T-helper 1 cell (primary cell): ENCODE measurements at places on chromosomes 1 and 21.
A peak's percentile ranks its signal among the peaks of the same experiment; 100 is the strongest.

DNA sequence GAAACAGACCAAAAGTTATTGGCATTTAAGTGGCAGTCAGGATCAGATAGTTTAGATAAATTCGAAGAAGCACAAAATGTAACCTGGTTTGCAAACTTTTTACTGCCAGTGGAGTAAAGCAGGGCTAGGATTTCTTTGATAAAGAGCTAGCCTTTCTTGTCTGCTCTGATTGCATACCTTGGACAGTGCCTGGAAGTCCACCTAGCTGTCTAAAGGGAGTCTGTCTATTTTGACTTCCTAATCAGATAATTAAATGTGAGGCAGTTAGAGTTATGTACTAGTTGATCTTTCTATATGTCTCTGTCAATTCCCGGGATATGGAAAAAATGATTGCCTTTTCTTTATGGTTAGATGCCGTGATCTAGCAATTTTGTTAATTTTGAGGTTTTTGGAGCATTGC is 4.1 kb downstream of the GPSM2 start:
- no peak for DNase-seq

- no peak for DNase-seq
Measured at GRCh38 chr1:113744114-113744513, 15.2 kb downstream of the PHTF1 start.

- no peak for DNase-seq
Measured at GRCh38 chr1:63368131-63368530, 704 bp downstream of the ALG6 start.

GRCh38 chr1:177569476-177569875 is 398.7 kb downstream of the BRINP2 start:
- no peak for DNase-seq

DNA sequence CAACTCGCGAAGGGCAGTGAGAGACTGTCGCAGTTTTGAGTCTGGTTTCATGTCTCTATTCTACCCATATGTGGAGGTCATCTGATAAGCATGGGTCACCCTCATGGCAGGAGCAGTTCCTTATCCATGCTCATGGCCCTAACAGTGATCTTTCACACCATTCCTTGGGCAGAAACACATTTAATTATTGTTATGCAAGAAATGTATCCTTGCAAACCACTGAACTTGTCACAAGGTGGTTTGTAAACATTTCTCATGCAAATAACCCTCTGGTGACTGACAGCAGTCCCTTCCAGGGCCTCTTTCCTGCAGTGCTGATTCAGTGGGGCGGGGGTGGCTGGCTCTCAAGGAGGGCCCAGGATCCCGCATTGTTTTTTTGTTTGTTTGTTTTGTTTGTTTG is 421.4 kb upstream of the RUNX1 start:
- no peak for DNase-seq

- no peak for DNase-seq
Measured at GRCh38 chr1:181784039-181784683, 277.4 kb downstream of the ZNF648 start.

DNA sequence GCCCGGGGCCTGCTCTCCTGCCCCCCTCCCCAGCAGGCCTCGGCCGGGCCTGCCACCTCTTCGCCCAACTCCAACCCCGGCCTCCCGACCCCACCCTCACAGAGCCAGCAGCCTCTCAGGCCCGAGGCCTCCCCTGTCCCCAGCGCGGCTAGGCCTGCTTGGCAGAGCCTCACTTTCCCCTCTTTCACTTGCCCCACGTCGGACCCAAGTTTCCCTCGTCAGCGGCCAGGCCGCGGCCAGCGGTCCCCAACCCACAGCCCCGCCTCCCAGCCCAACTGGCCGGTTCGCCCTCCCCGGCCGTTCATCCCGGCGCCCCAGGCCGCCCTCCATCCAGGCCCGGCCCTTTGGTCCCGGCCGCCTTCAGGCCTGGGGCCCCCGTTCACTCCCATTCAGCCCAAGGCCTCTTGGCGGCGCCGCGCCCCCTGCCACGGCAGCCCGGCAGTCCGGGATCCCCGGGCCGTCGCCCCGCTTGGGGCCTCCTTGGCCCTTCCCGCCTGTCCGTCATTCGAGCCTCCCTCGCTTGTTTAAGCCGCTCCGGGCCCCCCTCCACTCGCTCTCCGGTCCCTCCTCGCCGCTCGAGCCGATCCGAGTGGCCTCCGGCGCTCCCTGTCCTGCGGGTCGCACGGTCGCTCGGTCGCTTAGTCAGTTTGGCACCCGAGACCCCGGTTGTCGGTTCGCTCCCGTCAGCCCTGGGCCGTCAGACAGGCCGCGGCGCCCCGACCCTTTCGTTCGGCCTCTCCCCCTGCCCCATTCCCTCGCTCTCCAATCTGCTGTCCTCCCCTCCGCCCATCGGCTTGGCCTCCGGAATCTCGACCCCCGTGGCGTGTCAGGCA is 1.4 kb downstream of the LRRC41 start:
- peak; percentile 44 for DNase-seq

DNA sequence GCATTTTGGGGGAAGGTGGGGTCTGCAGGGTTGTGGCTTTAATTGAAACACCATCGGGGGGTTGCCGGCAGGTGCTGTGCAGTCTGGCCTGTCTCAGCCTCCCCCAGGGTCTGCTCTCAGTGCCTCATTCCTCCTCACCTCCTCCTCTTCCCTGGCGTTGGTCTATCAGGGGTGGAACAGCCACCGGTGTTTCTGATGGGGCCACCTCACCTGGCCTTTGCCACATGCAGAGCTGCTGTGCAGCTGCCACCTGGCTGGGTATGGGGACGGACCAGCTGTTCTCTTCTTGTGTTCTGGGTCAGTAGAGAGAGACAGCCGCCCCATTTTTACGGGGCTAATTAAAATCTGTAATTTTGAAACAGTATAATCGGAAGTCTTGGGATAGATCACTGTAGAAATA is 53.9 kb downstream of the SPSB1 start:
- no peak for DNase-seq

- DNase-seq = no peak
Measured at GRCh38 chr1:95245029-95245428, 11.0 kb downstream of the RWDD3 start.

DNA sequence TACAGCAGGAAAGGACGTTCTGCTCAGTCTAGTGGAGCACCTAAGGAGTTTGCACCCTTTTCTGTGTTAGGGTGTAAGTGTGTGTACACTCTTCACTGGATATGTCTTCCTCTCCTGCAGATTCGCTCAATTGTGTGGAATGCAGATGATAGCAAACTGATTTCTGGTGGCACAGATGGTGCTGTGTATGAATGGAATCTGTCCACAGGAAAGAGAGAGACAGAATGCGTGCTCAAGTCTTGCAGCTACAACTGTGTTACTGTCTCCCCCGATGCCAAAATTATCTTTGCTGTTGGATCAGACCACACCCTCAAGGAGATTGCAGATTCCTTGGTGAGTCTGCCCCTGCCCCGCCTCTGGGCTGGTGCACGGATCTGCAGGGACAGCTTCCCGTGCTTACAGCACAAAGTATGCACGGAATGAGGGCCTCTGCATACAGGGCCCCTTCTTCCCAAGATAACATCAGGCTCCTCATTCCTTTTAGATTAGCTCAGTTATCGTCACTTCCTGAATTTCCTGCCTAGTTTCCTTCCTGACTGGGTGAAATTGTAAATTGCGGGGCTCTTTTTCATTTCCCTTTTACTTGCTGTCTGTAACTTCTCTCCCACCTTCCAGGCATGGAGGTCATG is 34.6 kb downstream of the CFAP57 start:
- no peak for DNase-seq

DNA sequence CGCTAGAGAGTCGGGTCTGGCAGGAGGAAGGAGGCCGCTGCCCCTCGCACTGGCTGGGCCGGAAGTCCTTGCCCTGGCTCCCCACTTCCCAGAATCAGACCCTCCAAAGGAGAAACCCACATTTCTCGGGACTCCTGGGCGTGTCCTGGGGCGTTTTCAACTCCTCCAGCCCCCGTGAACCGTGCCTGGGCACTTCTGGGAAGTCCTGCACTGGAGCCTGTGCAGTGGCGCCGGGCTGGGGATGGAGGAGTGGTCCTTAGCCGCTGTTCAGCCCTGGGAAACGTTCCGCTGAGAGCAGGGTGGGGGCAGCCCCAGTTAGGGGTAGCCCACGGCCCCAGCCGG is 3.0 kb downstream of the IGSF21 start:
- DNase-seq = no peak

- no peak for DNase-seq
Measured at GRCh38 chr1:204134103-204134502, 17.7 kb downstream of the ETNK2 start.

DNA sequence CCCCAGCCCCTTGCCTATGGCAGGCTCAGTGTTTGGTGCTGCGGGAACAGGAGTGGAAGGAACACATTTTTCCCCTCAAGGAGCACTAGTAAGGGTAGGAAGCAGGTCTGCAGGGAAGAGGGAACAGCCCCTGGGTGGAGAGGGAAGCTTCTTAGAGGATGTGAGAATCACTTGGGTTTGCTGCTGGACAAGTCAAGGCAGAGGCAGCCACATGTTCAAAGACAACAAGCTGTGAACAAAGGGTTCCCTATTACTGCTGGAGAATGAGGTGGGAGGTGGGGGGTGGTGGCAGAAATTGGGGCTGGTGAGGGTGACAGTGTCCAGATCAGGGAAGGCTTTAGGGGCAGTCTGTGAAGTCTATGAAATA is 24.8 kb upstream of the CITED4 start:
- no peak for DNase-seq

- no peak for DNase-seq
Measured at GRCh38 chr1:185969524-185969991, 235.4 kb downstream of the HMCN1 start.

GRCh38 chr21:42666925-42667324 is 13.5 kb downstream of the PDE9A start:
- DNase-seq = no peak

- DNase-seq = no peak
Measured at GRCh38 chr1:114651893-114652292, 18.0 kb downstream of the DENND2C start.

DNA sequence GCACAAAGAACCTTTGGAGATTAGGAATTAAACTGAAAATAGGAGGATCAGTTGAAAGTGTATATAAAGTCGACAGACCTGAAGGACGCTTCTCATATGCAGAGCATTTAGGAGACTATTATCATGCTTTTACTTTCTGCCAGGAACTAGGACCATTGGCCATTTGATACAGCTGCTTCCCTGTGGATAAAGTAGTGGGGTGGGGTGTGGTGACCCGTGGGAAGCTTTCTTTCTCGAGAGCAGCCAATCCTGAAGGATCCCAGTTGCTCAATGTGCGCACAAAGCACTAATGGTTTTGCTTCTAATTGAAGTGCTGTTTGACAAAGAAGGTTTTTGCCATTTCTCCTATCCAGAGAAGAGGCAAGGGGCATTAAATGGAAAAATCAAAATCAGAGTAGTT is 14.9 kb upstream of the CD55 start:
- no peak for DNase-seq

DNA sequence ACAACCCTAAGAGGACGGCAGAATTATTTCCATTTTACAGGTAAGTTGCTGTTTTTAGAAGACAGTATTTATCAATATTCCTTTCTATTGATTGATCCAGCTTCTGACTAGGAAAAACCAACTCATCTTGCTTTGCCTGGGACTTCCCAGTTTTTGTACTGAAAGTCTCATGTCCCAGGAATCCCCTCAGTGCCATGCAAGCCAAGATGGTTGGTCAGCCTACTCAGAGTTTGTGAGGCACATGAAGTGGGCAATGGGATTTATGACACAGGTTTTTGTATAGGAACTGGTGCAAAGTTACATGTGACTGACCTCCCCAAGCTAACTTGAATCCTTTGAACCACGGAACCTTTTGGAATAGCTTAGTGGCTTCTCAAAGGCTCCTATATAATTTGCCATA is 45.5 kb downstream of the GNG12 start:
- no peak for DNase-seq

- no peak for DNase-seq
Measured at GRCh38 chr1:199242147-199242546, 603.3 kb downstream of the PTPRC start.

GRCh38 chr1:87224201-87224600 is 104.5 kb upstream of the LMO4 start:
- no peak for DNase-seq

- no peak for DNase-seq
Measured at GRCh38 chr1:25619101-25619890, 2.7 kb downstream of the MAN1C1 start.

GRCh38 chr1:230394134-230394533 is 32.0 kb downstream of the PGBD5 start:
- DNase-seq = no peak

GRCh38 chr1:163924041-163924440 is 602.3 kb downstream of the NUF2 start:
- DNase-seq = no peak

GRCh38 chr1:197413564-197413963 is 145.5 kb downstream of the CRB1 start:
- no peak for DNase-seq

GRCh38 chr1:184664042-184664660 is 90.5 kb downstream of the EDEM3 start:
- peak; percentile 8 for DNase-seq

DNA sequence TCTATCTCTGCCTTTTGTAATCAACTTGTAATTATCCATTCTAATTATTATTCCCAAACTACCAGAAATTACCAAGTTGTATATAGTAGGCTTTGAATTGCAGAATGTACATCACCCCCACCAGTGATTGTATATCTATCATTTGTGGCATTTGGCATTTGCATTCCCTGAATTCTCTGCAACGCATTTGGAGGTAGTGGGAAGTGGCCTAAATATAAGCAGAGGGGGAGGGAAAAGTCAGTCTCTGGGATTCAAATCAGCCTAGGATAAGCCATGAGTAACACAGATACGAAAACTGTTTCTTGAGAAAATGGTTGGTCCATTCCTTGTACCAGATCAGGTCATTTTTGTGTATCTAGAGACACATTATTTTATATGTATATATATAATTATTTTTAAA is 20.7 kb downstream of the DDX20 start:
- DNase-seq = no peak

GRCh38 chr1:228044961-228045360 is 37.5 kb upstream of the ARF1 start:
- no peak for DNase-seq

GRCh38 chr21:28177124-28177523 is 815.6 kb downstream of the LTN1 start:
- no peak for DNase-seq

DNA sequence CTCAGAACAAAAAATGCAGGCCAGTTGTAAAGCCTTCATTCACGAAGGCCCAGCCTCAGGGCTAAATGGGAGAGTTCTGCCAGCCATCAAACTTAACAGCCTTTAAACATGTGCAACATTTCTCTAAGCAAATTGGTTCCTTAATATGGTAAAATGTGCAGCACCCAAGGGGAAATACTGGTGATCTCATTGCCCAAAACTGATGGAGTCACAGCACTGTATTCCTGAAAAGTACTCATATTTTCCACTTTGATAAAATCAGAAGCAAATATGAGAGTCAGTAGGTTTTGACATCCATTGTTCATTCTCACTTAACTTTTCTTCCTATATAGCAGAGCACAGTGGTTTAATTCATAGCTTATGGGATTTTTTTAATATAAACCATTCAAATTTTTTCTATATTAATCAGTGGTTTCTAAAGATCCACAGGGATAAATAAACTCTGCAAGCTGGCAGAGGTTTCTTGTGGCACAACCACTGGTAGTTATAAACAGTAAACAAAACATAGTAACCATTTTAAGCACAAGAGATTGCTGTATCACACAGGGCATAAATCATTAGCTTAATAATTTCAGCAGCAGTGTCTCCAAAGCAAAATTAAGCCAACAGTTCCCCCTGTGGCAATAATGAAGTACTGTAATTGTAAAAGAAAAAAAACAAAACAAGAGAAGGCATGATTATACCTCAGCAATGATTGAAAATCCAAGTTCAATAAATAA is 106.9 kb upstream of the LYPLAL1 start:
- no peak for DNase-seq
